ENCODE measurements at places on chromosomes 7 and 10.
A peak's percentile ranks its signal among the peaks of the same experiment; 100 is the strongest.

- no peak for DNase-seq
Measured at GRCh38 chr10:19947215-19947614, 131.0 kb downstream of the PLXDC2 start.

GRCh38 chr10:128855618-128856428 is 611.2 kb upstream of the MGMT start:
- no peak for DNase-seq

GRCh38 chr7:47027695-47028240 is 554.1 kb downstream of the TNS3 start:
- no peak for DNase-seq

- no peak for DNase-seq
Measured at GRCh38 chr10:58651742-58652141, 139.1 kb downstream of the BICC1 start.

DNA sequence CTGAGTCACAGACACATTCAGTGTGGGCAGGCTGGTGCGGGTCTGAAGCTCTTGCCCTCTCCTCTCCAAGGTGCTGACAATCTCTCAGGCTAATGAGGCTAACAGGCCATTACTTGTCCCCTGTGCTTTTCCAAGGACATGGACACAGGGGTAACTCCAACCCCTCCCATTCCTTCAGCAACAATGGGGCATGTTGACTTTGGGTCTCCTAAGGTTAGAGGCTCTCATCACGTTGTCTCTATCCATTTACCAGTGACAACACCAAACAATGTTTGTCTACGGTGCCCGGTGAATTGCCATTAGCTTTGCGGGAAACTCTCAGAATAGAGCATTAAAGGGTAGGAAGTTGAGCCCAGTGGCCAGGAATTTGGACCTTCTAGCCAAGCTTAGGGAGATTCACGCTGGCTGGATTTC is 101.6 kb upstream of the TNS3 start:
- no peak for DNase-seq

DNA sequence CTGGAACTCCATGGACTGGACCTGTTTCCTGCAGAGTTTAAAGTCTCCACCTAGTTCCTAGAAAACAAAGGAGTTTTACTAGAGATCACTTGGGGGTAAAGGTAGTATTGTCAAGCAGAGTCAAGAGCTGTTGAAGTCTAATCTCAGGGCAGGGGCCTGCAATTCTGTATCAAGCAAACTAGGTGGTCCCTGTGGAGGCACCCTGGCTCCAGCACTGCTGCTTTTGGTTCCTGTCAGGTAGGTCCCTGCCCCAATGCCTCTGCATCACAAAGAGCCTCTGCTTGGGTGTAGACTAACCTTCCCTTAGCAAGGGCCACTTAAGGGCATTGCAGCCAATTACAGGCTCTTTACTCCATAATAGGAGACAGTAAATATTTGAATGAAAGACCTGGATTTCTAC is 22.5 kb downstream of the ZSCAN25 start:
- DNase-seq = no peak

DNA sequence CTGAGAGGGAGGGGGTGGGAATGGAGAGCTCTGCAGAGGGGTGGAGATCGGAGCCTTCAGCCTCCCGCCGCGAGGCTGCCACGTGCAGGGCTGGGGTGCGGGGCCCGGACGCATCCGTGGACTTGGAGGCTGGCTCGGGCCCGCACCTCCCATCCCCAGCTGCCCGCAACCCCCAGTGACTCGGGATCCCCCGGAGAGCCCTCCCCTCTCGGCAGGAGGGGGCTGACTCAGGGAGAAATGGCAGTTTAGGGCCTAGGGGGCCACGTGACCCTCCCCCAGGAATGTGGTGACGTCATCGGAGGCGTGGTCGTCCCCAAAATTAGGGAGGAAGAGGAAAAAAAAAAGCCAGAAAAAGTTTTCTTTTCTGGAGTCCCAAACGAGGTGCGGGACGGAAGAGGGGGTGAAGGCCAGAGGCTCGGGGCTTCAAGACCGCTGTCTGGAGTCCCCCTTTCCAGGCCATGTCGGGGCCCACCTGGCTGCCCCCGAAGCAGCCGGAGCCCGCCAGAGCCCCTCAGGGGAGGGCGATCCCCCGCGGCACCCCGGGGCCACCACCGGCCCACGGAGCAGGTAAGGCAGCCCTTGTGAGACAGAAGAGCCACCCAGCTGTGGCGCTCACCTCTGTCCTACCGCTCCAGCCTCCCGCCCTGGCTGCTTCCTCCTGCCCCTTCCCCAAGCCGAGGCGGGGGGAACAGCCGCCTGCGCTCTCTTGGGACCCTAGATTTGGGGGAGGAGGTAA is at the start of gene TRIP6:
Gene TRIP6 (plus strand): TSS at position 348 of the 736 bp plus-strand sequence. CDS start 111 bp downstream, at position 459.
- DNase-seq = peak; percentile 85

DNA sequence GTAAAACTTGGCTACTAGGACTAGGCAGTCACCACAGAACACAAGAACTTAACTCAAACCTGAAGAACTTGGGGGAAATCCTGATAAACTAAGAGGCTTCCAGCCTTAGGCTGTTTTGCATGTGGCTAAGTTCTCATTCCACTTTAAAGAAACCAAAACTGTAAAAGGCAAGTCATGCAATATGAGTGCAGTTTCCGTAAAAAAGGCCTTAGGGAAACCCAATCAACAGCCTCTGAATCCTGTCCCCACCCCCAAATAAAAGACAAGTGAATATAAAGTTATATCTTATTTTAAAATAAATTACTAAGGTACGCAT is 95.1 kb downstream of the USP6NL start:
- DNase-seq = no peak

DNA sequence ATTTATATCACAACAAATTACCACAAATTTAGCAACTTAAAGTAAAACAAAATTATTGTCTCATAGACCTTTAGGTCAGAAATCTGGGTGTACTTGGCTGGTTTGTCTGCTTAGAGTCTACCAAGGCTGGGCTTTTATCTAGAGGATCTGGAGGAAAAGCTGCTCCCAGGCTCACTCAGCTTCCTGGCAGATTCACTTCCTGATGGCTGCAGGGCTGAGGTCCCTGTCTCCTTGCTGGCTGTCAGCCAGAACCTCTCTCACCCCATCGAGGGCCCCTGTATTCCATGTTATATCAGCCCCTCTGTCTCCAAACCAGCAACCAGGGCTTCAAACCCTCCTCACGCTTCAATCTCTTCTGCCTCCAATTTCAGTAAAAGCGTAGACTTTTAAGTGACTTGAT is 734.9 kb downstream of the NRG3 start:
- no peak for DNase-seq

- no peak for DNase-seq
Measured at GRCh38 chr7:116324582-116324981, 114.2 kb downstream of the TES start.
